ENCODE measurements at places on chromosomes 3 and 15.

DNA sequence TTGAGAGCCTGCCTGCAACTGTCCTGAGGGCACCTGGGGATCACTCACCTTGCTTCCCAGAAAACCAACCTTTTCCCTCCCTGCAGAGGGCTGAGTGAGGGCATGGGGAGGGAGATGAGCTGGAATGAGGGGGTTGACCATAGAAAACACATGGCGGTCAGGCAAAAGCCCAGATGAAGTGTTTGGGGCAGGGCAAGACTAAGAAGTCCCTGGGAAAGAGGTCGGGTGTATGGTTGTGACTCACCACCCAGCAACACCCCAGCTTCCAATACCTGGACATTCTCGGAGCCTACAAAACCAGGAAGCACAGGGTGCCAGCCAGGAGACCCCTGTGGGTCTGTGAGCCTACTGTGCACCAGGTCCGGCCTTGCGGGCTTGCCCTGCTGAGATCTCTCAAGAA lies 95.3 kb upstream of the ATP2B2 start:
- no peak for DNase-seq

- no peak for DNase-seq
Measured at GRCh38 chr15:52808996-52809395, 18.9 kb upstream of the ONECUT1 start.

GRCh38 chr3:152745646-152746045 lies 89.3 kb upstream of the P2RY1 start:
- DNase-seq: no peak

DNA sequence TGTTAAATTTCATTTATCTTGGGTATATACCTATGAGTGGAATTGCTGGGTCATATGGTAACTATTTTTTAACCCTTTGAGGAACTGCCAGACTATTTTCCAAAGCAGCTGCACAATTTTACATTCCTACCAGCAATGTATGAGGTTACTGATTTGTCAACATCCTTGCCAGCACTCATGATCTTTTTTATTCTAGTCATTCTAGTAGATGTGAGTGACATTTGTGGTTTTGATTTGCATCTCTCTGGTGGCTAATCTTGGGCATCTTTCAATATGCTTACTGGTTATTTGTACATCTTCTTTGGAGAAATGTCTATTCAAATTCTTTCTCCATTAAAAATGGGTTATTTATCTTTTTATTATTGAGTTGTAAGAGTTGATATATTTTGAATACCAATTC lies 21.3 kb upstream of the LRRC58 start:
- no peak for DNase-seq

DNA sequence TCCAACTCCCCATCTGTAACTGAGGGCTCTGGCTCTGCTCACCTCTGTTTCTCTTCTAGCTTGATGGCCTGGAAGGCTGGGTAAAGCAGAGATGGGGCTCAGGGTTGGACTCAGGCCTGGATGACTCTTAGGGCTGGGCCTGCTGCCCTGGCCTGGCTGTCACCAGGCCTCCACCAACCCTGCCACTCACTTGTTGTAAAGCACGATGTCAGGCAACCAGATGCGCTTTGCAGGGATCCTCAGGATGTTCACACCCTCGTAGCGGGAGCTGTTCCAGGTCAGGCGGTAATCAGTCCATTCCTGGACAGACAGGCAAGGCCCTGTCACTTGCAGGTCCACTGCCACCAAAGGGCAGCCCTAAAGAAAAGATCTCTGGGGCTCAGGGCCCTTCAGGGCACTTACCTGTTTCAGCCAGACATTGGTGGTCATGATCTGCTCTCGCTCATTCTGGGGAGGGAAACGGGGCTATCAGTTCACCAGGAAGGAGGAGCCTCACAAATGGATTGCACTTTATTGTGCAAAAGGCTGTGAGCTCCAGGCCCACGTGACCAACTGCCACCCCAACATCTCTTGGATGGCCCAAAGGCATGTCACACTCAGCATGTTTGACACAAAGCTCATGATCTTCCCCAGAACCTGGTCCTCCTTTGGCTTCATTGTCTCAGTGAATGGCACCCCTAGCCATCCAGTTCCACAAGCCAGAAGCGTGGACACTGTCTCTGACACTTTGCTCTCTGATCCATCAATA lies 9.9 kb downstream of the CHRNB4 start:
- DNase-seq: no peak

DNA sequence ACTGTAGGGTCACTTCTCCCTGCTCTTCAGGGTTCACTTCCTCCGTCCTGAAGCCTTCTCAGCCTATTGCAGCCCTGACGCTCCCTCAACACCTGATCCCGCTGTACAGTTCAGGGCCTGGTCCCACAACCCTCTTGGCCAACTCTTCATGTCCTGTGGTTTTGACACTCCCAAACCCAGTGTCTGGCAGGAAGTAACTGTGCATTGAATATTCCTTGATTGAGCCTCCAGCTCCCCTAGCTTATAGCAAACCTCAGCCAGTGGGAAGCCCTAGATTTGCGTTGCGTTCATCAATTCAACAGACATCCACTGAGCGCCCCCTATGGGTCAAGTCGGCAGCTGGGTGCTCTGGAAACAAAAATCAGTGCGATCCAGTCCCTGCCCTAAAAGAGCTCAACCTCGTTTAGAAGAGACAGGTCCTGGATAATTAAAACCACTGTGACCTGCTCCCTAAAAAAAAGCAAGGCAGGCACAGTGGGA lies 13.5 kb downstream of the UBAP1L start:
- DNase-seq: peak; percentile 64

DNA sequence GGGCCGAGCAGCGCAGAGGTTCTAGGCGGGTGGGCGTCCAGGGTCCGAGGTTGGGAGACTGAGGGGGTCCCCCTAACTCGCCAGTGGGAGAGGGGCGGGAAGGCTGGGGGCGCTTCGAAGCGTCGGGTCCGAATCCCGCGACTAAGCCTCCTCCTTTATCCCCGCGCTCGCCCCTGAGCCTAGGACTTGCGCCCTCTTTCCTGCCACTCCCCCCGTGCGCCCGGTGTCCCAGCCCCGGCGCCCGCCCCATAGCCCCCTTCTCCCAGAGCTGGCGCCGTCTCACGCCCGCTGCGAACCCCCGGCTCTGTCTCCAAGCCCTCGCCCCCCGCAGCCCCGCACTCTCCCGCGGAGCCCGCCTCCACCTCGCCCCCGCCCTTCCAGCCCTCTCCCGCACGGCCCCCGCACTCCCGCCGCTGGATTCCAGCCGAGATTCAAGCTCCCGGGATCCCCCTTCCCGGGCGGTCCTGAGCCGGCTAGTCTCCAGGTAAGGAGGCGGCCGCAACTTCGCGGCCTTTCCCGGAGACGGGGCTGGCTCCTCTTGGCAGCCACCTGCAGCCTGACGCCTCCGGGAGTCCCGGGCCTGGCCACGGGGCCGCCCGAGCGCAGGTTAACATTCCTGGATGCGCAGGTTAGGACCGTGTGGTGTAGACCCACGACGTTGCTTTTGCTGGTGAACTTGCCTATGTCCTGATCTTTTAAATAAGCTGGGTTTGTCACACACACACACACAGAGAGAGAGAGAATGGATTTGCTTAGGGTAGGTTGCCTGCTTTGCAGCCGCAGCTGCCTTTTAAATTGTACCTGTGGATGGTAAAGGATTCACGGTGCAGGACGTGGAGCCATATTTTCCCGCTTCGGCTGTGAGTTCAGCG lies 563 bp downstream of the PXYLP1 start:
- DNase-seq: peak; percentile 57

DNA sequence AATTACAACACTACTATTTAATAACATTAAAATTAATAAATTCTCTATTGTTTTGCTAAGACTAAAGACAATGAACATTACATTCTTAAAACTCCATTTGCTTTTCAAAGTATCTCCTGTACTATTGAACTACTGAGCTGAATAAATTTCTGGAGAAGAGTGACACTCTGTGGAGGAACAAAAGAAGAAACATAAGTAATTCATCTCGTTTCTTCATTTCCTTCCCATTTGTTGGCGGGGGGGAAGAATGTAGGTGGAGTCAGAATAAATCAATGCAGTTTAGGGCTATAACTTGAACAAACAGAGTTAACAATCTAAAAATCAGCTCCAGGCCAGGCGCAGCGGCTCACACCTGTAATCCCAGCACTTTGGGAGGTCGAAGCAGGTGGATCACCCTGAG lies 32.7 kb downstream of the EFHB start:
- no peak for DNase-seq

DNA sequence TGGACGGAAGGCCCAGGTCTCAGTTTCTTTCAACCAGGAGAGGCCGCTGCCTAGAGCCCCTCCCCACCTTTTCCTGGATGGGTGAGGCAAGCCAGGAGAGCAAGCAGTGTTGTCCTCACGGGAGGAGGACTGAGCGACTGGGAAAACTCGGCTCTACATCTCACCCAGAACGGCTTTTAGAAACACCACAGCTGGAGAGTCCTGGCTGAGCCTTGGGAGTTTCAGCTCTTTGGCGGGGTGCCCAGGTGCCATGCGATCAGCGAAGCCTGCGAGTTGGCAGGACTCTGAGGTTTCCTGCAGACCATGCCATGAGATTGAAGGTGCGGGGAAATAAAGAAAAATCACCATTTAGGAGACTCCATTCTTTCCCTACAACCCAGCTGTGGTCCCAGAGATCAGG lies 26.0 kb downstream of the PPCDC start:
- DNase-seq: no peak

DNA sequence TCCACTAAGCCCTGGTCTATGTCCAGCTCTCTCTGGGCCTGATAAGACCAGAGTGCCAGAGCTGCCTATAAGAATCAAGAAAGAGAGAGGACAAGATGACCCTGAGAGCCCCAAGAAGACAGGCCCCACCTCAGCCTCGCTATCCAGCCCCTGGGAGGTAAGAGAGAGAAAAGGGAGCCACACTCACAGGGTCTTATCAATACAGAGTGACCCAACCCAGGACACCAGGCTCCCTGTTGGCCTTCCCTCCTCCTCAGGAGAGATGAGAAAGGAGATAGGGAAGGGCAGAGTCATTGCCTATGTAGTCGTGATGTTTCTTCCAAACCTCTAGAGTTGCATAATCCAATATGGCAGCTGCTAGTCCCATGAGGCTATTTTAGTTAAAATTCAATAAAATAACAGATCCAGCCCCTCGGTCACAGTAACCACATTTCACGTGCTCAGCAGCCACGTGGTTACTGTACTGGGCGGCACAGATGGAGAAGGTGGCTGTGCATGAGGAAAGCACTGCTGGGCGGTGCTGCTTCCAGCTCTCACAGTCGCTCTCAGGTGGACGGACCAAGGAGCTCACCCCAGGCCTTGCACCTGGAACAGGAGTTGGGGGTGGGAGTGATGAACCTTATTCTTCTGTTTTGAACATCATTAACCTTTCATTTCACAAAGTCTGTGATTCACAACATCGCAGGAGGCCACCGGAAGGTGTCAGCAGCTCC lies 525.8 kb downstream of the SHQ1 start:
- no peak for DNase-seq

GRCh38 chr3:53202331-53203015 lies 41.5 kb downstream of the PRKCD start:
- DNase-seq: no peak

GRCh38 chr3:57110798-57111197 lies 50.3 kb downstream of the SPATA12 start:
- DNase-seq: no peak

DNA sequence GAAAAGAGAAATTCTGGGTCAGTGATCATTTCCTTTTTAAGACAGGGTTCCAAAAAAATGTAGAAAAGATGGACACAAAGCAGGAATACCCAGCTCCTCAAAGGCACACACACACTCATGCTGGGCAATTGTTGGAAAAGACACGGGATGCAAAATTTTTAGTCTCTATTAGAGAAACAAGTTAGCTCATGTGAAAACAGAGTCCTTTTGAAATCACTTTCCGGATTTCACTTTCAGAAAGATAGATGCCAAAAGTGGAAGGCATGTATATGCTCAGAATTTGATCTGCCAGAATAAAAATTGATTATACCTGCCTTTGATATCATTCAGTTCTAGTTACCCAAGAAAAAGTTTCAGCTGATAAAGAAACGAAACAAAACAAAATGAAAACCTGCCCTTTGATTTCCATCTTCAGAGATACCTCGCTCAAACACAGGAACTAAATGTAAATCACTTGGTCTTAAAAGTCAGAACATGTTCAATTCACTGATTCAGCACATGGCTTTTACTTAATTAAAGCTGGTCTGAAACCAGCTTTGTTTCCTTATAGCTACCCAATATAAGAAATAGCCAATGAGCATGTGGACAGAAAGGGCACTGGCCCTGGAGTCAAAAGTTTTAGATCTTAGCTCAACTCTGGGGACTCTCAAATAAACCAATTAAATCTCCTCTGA lies 52.8 kb downstream of the PLD1 start:
- DNase-seq: no peak

GRCh38 chr3:186432189-186432588 lies 70.2 kb upstream of the DGKG start:
- no peak for DNase-seq
